ENCODE measurements at places on chromosomes 2 and 18.
A peak's percentile ranks its signal among the peaks of the same experiment; 100 is the strongest.

GRCh38 chr2:77839102-77839501 is 316.9 kb upstream of the LRRTM4 start:
- no peak for DNase-seq

DNA sequence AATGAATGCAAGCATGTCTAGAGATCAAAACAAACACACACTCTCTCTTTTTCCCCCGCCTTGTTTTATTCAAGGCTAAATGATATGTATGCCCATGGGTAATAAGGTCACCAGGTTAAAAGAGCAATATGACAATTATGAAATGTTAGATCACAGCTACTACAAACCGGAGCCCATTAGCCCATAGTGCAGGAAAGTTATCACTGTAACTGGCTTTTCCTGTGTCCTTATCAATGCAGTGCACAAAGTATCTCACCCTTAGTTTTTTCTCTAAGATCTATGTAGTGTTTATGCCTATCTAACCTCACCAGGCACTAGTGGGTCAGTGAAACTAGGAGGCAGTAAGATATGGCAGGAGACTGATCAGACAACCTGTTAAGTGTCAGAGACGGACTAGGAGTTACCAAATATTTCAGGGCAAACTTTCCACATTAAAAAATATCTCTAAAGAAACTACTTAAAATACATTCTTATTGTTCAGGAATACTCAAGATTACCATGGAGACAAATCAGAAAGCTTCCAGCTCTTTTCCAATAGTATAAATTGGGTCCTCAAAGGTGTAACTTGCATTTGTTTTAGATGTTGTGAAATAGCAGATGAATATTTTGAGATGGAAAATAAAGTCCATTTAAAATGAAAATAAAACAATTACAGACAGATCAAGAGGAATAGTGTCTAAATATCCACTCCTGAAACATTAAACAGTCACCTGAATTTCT is 282.2 kb downstream of the EXOC6B start:
- no peak for DNase-seq

DNA sequence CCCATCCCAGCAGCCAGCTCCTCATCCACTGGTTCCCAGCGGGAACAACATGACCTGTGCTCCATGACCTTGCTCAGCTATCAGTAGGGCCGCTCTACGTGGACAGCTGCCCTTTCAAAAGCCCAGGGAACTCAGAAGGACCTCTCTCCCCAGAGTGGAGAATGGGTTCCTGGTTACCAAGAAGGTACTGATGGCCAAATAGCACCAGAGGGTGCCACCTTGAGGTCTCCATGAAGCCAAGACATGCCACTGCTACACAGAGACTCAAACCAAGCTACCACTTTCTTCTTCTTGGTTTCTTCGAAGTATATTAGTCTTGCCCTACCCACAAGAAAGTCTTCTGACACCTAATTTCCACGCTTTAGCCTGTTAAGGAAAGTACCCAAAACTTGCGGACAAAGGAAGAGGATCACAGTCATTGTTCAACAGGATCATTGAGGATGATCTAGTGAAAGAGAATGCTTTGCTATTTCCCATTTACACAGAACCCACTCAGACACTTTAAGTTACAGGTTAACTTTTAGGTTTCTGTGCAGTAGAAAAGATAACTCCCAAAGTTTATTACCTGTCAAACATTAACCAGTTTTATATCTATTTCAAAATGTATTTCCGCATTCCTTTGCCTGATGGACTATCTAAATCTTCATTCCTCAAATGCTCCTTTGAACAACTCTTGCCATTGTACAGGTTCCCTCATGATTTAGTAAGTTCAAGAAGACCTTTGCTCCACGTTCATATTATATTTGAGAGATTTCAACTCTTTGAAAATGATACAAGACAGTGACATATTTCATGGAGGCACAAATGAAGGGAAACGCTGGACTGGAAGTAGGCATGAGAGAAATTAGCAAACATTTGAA is 102.2 kb downstream of the ALPK2 start:
- no peak for DNase-seq

GRCh38 chr18:46322941-46323340 is 218.8 kb downstream of the HAUS1 start:
- DNase-seq: no peak

DNA sequence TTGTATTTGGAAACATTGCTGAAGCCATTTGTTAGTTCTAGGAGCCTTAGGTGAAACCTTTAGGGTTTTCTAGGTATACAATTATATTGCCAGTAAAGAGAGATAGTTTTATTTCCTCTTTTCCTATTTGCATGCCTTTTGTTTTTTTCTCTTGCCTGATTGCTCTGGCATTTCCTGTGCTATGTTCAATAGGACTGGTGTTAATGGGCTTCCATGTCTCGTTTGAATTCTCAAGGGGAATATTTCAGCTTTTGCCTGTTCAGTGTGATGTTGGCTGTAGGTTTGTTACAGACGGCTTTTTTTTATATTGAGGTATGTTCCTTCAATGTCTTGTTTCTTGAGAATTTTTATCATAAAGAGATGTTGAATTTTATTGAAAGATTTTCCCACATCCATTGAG is 1054.9 kb upstream of the NXPH2 start:
- no peak for DNase-seq

DNA sequence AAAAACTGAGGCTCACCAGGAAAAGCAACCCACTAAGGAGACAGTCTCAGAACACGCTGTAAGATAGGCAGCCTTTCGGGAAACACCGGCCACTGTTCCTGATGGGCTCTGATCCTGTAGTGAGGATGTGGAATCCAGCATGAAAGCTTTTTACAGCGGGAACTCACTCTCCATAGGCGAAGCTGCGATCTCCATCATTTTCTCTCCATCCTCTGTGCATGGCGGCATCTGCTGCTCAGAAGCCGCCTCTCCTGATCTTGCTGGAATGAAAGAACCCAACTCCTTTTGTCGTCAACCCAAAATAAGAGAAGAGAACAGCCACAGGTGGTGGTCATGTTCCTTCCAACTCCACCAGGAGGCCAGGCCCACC is 49.9 kb downstream of the TMEM18 start:
- no peak for DNase-seq

DNA sequence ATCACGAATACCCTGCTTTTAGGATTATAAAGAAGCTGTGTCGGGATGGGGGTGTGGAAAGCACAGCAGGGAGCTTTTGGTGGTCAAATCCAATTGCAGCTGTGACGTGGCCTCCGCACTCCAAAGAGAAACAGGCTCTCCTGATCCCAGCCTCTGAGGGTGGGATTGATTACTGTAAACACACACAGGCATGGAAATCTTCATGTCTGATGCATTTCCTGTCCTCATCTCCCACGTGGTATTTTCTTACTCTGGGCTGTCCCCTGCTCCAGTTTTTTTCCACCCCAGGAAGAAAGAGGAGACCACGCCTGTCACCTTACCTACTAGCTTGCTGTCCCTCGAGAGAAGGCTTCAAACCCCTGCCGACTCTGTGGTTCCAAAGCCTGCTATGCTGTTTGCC is 22.7 kb downstream of the RNF152 start:
- no peak for DNase-seq

DNA sequence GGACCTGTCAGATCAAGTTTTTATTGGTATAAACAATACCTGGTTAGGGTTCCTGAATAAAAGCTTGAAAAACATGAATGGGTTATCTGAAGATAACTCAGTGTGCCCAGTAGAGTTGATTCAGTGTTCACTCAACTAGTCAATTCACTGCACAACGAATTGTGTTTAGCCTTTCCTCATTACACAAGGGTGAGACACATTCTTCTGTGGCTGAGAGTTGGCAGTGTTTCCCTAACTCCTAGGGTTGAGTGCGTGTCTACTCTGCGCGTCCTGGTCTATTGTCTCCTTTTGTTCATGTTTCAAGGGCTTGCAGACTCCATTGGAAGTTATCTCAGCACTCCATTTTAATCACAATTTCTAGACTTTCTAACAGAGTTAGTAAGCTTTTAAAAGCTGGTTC is 32.8 kb upstream of the TMEM178A start:
- no peak for DNase-seq

- DNase-seq: no peak
These were observed 6.1 kb upstream of the GCA start for GRCh38 chr2:162337868-162338267.

DNA sequence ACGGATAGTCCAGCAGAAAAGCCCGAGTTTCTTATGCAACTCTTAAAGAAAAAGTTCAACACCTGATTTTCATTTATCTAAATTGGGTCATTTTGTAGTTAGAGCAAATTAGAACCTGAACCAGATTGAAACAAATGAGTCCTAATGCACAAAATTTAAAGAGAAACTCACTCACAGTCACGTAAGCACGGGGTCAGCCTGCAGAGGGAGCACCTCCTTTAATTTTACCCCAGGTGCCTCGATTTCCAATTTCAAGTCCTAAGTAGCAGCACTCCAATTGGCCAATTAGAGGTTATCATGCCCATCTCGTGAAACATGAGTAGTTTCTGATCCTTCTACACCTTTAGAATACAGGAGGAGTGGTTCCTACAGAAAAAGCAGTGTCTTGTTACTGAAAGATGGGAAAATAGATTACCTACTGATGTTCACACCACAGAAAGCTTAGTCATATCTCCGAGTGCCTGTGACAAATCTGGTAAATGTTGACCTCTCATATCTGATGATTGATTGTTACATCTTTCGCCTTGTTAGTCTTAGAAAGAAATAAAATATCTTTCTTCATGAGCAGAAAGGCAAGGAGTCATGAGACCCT is 1929.8 kb upstream of the LRRTM1 start:
- DNase-seq: no peak

GRCh38 chr2:73285159-73285739 is 971 bp upstream of the FBXO41 start:
- peak; percentile 53 for DNase-seq

All from C1 segment of cervical spinal cord (tissue), 14 donors.